ENCODE measurements at places on chromosomes 3 and 15. TPM values are rescaled to one million over a fixed set of nuclear protein-coding genes. Genes with fewer than 3 reads are reported as not detected.

The DISP2 gene
- polyA plus RNA-seq: 4.6 TPM

DNA sequence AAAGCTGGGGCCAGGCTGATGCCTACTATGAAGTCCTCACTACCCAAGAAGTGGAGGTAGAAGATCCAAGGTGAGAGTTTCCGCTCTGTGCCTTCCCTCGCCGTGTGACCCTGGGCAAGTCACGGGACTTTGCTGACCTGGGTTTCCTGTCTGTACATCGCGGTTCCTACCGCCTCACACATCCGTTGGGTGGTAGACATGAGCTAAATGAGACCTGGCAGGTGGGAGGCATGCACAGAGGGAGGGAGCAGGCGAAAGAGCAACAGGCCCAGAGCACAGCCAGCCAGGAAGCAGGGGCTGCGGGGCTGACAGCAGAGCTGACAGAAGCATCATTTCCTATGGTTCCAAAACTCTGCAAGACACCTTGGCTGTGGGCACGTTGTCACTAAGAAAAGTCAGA lies 157.3 kb upstream of the BHLHE40 start:
- DNase-seq: no peak

DNA sequence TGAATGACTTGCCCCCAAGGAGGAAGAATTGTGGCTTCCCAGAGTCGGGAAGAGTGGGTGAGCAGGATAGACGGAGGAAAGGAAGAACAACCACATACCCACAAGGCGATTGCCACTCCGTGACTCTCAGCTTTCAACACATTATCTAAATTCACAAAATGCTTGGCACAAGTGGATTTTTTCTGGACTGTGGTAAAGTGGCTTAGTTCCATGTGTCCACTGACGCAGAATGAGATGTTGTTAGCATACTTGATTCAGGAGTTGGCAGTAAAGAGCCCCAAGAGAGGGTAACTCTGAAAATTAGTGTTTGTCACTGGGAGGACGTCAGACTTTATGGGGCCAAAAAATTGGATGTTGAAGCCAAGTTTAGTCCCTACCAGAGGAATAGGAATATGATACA lies 198.8 kb upstream of the CTNNB1 start:
- no peak for DNase-seq

The PAQR5 gene
- 3.4 TPM for polyA plus RNA-seq

The TNFAIP8L3 gene
- polyA plus RNA-seq: 3.8 TPM

GRCh38 chr15:68364028-68364659 lies 67.8 kb downstream of the ITGA11 start:
- DNase-seq: no peak

The CPNE9 gene
- 0.73 TPM for polyA plus RNA-seq

DNA sequence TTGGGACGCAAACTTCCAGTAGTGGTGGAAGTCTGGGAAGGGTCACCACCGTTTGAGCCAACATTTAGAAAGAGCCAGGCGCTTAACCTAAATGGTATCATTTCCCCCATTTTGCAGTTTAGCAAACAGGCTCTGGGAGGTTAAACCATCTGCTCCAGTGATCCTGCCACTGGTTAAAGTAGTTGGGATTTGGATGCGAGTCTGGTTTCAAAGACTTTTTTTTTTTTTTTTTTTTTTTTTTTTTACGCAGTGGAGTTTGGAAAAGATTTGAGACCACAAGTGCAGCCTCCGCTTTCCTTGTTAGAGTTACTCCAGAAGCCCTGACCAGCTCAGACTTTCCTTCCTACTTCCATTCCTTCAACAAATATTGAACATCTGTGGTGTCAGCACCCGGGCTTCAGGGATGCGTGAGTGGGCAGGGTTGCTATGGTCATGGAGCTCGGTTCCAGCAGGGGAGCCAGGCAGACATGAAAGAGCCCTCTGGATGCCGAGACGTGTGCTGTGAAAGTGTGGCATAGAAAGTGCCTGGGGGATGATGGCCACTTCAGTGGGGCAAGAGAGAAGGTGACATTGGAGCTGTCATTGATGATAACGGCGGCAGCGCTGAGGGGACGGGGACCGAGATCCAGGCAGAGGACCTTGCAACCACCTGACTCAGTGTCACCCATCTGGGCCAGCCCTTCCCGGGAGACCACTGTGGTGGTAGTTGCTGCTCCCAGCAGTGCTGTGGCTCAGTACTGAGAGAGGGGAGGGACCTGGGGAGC lies 1.1 kb upstream of the RNU6-1 start:
- no peak for DNase-seq

GRCh38 chr3:168066882-168067281 lies 28.8 kb downstream of the GOLIM4 start:
- no peak for DNase-seq

The RLBP1 gene
- 2.8 TPM for polyA plus RNA-seq

GRCh38 chr3:48301800-48302166 lies 31.7 kb downstream of the SPINK8 start:
- peak; percentile 81 for DNase-seq

DNA sequence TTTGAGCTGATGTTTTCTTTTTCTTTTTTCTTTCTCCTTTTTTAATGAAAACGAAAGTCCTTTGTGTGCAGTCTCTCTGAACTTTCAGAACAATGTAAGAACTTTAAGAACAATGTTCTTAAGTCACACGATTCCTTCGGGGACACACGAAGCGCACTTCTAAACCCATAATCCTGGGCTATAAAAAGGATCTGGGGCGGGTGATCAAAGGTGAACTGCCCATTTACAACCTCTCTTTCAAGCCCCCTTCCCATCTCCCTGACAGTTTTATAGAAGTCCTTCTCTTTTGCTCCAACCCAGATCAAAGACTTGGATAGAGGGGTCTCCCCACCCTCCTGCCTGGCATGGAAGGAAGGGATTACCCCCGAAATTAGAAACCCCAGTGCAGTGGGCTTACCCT lies 126.8 kb downstream of the BDH1 start:
- DNase-seq: peak; percentile 30

DNA sequence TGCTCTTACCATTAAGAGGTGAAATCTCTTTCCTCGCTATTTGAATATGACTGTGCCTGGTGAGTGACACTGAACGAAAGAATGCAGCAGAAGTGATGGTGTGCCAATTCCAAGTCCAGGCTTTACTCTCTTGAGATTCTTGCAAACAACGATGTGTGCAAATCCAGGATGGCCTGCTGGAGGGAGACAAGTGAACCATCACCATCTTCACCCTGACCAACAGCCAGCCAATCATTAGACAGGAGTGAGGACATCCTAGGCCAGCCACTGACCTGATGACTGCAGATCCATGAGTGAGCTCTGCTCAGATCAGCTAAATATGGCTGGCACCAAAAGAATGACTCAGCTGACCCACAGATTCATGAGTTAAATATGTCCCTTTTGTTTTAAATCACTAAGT lies 878.0 kb downstream of the PDCD6IP start:
- no peak for DNase-seq

DNA sequence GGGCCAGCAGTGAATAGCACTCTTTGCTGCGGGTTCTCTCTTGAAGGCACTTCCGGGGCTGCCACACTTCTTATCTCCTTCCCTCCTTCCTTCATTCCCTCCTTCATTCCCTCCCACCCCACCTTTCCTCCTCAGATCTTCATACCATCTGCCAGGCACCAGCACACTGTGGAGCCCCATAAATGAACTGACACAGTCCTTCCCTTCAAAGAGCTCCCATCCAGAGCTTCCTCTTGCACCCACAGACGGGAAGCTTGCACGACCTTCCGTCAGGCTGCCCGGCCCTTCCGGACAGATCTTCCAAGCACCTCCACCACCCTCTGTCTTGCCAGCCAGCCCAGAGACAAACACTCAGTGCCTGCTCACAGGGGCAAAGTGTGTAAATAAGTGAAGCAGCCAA lies 65.4 kb upstream of the HERC1 start:
- no peak for DNase-seq

The TOPBP1 gene
- polyA plus RNA-seq: 35.6 TPM

All from large intestine (tissue), 12 donors.